ENCODE measurements at places on chromosomes 6 and 20.

DNA sequence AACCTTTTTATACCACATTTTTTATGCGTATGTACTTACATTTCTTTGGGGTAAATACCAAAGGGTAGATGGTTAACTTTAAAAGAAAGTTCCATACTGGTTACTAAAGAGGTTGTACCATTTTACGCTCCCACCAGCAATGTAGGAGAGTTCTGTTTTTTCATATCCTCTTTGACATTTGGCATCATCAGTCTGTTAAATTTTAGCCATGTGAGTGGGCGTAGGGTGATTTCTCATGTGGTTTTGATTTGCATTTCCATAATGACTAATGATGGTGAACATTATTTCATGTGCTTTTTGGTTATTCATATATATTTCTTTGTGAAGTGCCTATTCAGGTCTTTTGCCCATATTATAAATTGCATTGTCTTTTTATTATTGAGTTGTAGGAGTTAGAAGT, 194.2 kb downstream of the PRL start:
- no peak for DNase-seq

DNA sequence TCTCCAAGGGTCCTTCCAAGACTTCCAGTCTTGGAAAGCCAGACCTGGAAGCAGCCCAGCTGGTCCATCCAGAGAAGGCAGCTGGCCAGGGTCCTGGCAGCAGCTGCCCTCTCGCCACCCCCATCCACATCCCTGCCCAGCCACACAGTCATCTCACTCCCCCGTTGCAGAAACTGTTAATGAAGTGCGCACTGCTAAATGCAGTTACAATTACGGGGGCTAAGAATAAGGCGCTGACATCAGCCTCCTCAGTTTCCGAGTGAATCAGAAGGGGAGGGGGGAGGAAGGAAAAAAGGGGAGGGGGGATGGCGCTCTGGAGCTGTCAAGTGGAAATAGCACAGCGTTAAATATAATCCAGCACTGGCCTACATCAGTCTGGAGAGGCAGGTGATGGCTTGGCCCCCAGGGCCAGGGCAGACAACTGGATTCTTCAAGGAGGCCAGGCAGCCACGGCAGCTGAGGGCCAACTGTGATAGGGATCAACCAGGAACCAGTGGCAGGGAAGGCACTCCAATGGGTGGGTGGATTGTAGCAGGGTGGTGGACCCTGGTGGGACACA, 6.9 kb downstream of the RIMS4 start:
- no peak for DNase-seq

- no peak for DNase-seq
Measured at GRCh38 chr6:137638926-137639706, 144.9 kb upstream of the OLIG3 start.

- no peak for DNase-seq
Measured at GRCh38 chr20:14049111-14049510, 53.8 kb downstream of the MACROD2 start.

- no peak for DNase-seq
Measured at GRCh38 chr20:44576297-44576696, 6.1 kb upstream of the PKIG start.

- no peak for DNase-seq
Measured at GRCh38 chr6:10583509-10583901, 62.4 kb downstream of the GCNT2 start.

GRCh38 chr6:89794324-89794723, 25.3 kb downstream of the MDN1 start:
- no peak for DNase-seq
